ENCODE measurements at places on chromosomes 11 and 22. TPM values are rescaled to one million over a fixed set of nuclear protein-coding genes. Genes with fewer than 3 reads are reported as not detected.
A peak's percentile ranks its signal among the peaks of the same experiment; 100 is the strongest.

The PLEKHB1 gene
- total RNA-seq: 0.36 TPM

DNA sequence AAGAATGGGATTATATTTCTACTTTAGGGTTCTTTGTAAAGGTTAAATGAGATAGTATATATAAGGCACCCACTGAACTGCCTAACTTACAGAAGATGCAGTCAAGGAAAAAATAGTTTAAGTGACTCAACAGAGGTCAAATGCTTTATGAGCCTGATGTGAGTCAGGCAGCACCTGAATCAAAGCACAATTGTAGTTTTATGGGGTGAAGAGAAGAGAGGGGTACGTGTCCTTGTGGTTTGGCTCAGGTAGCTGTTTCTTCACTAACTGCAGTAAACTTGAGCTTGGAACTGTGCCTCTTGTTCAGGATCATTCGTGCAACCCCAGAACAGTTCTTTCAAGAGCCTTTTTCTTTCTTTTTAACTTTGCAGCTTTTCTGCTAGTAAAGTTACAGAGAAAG is 125.2 kb upstream of the SPON1 start:
- DNase-seq: peak; percentile 22

The SLC22A12 gene
- not detected for total RNA-seq

DNA sequence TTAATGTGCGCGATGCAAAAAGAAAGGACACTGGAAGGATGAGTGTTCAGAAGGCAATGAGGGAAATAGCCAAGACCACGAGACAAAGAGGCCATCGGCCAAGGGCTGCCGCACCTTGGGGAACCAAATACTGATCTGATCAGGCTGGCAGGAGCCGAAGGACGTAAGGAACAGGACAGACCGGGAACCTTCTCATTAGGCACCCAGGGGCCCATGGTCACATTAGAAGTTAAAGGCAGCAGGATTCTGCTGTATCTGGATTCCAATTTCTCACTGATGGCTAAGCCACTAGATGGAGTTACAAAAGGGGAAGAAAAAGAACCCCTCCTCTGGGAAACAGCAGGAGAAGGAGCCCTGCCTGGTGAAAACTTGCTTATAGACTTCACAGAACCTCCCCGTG is 28.8 kb upstream of the CPT1A start:
- no peak for DNase-seq

- no peak for DNase-seq
Observed at GRCh38 chr11:95058621-95059020, 8.1 kb upstream of the SRSF8 start.

GRCh38 chr11:116173941-116174911 is 598.6 kb downstream of the BUD13 start:
- no peak for DNase-seq

The DCHS1 gene
- 1.4 TPM for total RNA-seq
